ENCODE measurements at places on chromosomes 2 and 18. TPM values are rescaled to one million over a fixed set of nuclear protein-coding genes. Genes with fewer than 3 reads are reported as not detected.

IL36RN gene
- polyA plus RNA-seq = not detected

- no peak for DNase-seq
Measured at GRCh38 chr2:95018861-95019550, 6.5 kb upstream of the MAL start.

PJVK gene
- polyA plus RNA-seq = 1.6 TPM

DNA sequence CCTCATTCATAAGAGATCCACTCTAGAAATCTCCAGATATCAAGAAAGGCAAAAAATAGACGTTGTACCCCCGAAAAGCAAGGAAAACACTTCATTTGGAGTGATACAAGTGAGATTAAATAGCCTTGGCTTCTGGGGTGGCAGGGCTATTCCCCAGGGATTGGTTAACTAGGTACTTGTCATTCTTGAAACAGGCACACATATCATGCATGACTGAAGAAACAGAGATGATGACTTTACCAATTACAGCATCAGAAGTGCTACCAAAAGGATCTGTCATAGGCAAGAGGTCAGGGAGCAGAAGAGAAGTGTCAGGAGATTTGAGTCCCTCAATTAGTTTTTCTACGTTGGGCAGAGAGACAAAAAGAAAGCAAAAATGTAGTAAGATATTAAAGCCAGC, 45.2 kb upstream of the NFU1 start:
- no peak for DNase-seq

- no peak for DNase-seq
Measured at GRCh38 chr2:197306024-197306695, 4.4 kb downstream of the ANKRD44 start.

SRD5A2 gene
- not detected for polyA plus RNA-seq

GRCh38 chr2:123035541-123035940, 989.5 kb upstream of the CNTNAP5 start:
- DNase-seq = no peak

GRCh38 chr2:229454934-229455631, 184.0 kb upstream of the PID1 start:
- DNase-seq = peak; percentile 84

DNA sequence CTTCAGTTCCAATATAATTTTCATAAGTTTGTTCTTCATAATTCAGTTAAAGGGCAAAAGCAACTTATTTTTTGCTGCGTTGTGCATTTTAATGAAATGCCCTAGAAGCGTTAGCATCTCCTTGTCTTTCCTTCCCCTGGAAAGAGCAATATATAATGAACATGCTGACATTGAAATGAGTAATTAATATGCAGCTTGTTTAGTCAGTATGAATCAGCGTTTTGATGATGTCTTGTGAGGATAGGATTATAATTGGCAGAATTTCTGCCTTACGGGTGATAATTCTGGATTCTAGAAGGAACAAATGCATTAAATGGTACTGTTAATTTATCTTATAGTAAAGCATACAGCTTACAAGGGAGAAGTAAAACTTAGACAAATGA, 152.3 kb upstream of the MMADHC start:
- DNase-seq = peak; percentile 69

GRCh38 chr18:12651651-12652050, 6.3 kb downstream of the SPIRE1 start:
- no peak for DNase-seq

All from GM23248 (cell line).